ENCODE measurements at places on chromosomes 1 and 21. TPM values are rescaled to one million over a fixed set of nuclear protein-coding genes. Genes with fewer than 3 reads are reported as not detected.

- no peak for DNase-seq
- no peak overlapping the region for H3K27ac ChIP-seq
- no peaks in the 10 kb centered on the region for H3K27me3 ChIP-seq
Measured at GRCh38 chr1:151290709-151291303, 8.7 kb downstream of the ZNF687 start.

- DNase-seq, result no peak
- no peak overlapping the region for H3K4me3 ChIP-seq
- H3K4me1 ChIP-seq, result 0 out of 2 replicates have a peak, but pooled peaks cover 3% of the 10 kb centered on the region
- no peaks in the 10 kb centered on the region for H3K36me3 ChIP-seq
Measured at GRCh38 chr1:7274256-7274655, 489.0 kb downstream of the CAMTA1 start.

GRCh38 chr1:77846966-77847365 is 41.5 kb upstream of the NEXN start:
- H3K36me3 ChIP-seq, result peaks cover 5% of the 10 kb centered on the region
- DNase-seq, result no peak
- H3K27me3 ChIP-seq, result no peaks in the 10 kb centered on the region
- H3K4me1 ChIP-seq, result no peaks in the 10 kb centered on the region

- no peak overlapping the region for H3K27ac ChIP-seq
- peaks cover 27% of the 10 kb centered on the region for H3K4me1 ChIP-seq
- no peaks in the 10 kb centered on the region for H3K27me3 ChIP-seq
- H3K4me3 ChIP-seq, result no peak overlapping the region
- H3K36me3 ChIP-seq, result no peaks in the 10 kb centered on the region
- no peak for DNase-seq
Measured at GRCh38 chr21:35573472-35574374, 486.6 kb downstream of the SETD4 start.

DNA sequence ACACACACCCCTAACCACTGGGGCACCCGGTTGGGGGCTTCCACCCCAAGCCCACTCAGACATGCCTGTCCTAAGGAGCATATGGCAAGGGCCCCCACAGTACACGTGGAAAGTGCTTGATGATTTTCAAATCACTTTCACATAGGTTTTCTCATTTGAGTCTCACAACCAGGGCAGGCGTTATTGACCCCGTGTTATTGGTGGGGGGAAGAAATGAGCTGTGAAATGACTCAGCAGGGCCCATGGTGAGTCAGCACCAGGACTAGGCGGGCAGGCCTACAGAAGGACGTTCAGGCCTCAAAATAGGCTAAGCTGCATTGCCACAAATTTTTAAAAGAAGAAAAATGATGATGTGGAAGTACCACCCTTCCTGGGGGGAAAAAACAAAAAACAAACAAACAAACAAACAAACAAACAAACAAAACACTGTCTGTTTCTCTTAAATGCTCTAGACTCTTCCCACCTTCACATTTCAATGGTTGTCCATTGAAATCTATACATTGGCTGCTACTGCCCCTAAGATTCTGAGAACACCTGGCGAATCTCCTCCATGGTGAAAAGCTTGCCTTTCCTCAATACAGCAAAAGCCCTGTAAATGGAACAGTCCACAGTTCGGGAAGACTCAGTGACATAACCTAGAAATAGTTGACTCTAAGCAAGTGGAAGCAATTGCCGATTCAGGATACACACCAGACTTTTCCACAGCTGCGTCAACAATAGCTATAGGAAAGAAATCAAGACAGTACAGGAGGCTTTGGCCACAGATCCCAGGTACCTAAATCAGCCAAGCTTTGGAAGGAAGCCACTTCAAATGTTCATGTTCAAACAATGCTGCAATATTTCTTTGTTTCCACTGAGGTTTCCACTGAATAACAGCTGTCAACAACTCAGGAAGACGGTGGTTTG is 234.7 kb downstream of the TOMM20 start:
- peak; percentile 91 for DNase-seq
- peak overlapping the region; percentile 13 for H3K27ac ChIP-seq
- H3K27me3 ChIP-seq, result no peaks in the 10 kb centered on the region
- H3K4me1 ChIP-seq, result peaks cover 19% of the 10 kb centered on the region
- no peak overlapping the region for H3K4me3 ChIP-seq

DNA sequence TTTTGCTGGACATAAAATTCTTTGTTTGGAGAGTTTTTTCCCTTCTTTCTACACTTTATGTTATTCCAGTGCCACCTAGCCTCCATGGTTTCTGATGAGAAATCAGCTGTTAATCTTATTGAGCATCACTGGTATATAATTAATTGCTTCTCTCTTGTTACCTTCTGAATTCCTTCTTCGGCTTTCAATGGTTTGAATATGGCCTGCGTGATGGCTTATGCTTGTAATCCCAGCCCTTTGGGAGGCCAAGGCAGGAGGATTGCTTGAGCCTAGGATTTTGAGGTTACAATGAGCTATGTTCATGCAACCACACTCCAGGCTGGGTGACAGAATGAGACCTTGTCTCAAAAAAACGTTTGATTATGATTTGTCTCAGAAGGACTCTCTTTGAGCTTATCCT is 13.0 kb upstream of the CNIH4 start:
- no peaks in the 10 kb centered on the region for H3K36me3 ChIP-seq
- no peak overlapping the region for H3K4me3 ChIP-seq
- H3K27ac ChIP-seq, result no peak overlapping the region
- DNase-seq, result no peak
- no peaks in the 10 kb centered on the region for H3K4me1 ChIP-seq

DNA sequence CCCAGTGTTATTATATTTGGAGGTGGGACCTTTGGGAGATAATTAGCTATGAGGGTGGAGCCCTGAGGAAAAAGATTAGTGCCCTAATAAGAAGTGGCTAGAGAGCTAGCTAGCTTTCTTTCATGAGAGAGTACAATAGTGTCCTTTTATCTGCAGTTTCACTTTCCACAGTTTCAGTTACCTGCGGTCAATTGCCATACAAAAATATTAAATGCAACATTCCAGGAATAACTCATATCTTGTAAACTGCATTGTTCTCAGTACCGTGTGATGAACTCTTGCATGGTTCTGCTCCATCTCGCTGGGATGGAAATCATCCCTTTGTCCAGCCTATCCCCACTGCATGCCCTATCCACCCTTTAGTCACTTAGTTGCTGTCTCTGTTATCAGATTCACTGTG is 201.6 kb downstream of the RWDD3 start:
- DNase-seq, result no peak
- H3K27me3 ChIP-seq, result no peaks in the 10 kb centered on the region
- H3K27ac ChIP-seq, result no peak overlapping the region
- no peak overlapping the region for H3K4me3 ChIP-seq
- no peaks in the 10 kb centered on the region for H3K4me1 ChIP-seq

- no peaks in the 10 kb centered on the region for H3K27me3 ChIP-seq
- peak overlapping the region; percentile 18 for H3K27ac ChIP-seq
- DNase-seq, result peak; percentile 41
- H3K4me1 ChIP-seq, result no peaks in the 10 kb centered on the region
- H3K36me3 ChIP-seq, result no peaks in the 10 kb centered on the region
Measured at GRCh38 chr21:16419188-16419921, 689.6 kb downstream of the USP25 start.

GRCh38 chr1:26391450-26391849 is 18.9 kb upstream of the ZNF683 start:
- no peak overlapping the region for H3K4me3 ChIP-seq
- no peak overlapping the region for H3K27ac ChIP-seq
- H3K27me3 ChIP-seq, result no peaks in the 10 kb centered on the region
- H3K4me1 ChIP-seq, result no peaks in the 10 kb centered on the region

GRCh38 chr1:213686983-213687382 is 300.8 kb upstream of the PROX1 start:
- H3K4me3 ChIP-seq, result no peak overlapping the region
- DNase-seq, result no peak
- no peak overlapping the region for H3K27ac ChIP-seq
- no peaks in the 10 kb centered on the region for H3K36me3 ChIP-seq

DNA sequence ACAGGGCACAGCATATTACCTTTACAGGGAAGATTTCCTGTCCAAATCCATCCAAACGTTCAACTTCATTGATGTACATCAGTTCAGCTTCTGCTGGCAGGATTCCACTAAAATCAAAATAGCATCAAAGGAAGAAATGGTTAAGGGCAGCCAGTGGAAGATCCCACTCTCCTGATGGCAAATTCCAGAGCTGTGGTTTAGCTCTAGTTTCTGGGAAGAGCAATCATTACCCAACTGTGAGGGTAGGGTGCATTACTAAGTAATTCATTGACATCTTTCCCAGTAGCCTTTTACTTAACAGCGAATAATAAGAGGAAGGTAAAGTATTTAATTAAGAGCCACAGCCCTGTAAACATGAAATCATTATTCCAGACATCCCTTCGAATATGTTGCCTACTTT is 120.7 kb downstream of the SMYD2 start:
- peaks cover 18% of the 10 kb centered on the region for H3K4me1 ChIP-seq
- no peak for DNase-seq

DNA sequence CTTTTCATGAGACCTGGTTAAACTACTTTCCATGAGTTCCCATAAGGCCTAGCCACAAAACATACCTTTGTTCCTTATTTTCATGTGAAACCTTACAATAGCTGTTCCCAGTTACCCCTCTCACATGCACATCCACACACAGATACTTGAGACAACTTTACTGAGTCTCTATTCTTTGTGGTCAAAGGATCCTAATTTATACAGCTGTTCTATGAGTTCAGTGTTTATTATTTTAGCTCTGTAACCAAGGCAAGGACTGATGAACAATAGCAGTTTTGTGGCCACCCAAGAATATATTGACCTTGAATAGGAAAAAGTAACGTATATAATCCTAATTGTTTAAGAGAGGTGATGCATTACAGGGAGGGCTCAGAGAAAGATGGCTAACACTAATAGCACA is 160.5 kb upstream of the CACYBP start:
- no peaks in the 10 kb centered on the region for H3K27me3 ChIP-seq
- no peak overlapping the region for H3K27ac ChIP-seq
- H3K4me1 ChIP-seq, result no peaks in the 10 kb centered on the region
- H3K36me3 ChIP-seq, result no peaks in the 10 kb centered on the region
- H3K4me3 ChIP-seq, result no peak overlapping the region

Gene TEKT2
- not detected for polyA plus RNA-seq

Gene PRMT2
- polyA plus RNA-seq, result 145 TPM

Gene SUSD4
- polyA plus RNA-seq, result 1.1 TPM

Gene SUMO3
- polyA plus RNA-seq, result 178 TPM

Gene PLEKHA6
- polyA plus RNA-seq, result 4.5 TPM

Gene CORT
- 0.33 TPM for polyA plus RNA-seq

Gene GJA8
- polyA plus RNA-seq, result not detected

Data from GM23248 (cell line).